ENCODE measurements at places on chromosomes 2 and 18.

DNA sequence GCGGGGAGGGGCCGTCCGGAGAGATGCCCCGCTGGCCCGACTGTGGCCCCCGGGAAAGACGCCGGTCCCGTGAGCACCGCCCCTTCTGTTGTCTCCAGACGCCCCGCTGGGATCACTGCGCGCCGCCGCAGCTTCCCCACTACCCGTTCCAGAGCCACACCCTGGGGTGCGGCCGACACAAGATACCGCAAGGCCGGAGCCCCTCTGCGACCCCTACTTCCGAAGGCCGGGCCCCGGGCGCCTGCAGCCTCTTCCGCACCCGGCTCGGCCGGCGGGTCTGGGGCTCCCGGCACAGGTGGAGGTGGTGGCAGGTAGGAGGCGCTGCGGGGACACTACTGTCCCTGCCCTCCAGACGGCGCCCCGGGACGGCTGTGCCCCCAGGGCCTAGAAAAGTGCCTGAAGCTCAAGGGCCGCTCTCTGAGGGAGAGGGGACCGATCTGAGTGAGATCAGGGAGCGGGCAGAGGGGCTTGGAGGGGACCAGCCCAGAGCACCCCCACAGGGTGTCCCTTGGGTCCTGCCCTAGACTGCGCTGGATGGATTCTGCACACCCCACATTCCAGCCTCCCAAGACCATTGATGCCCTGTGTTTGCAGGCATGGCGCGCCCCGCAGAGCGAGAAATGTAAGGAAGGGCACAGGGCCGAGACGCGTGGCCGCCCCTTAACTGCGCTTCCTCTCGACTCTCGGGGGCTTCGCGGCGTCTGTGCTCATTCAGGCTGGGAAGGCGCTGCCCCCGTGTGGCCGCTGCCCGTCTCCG is 80.0 kb downstream of the GFPT1 start:
- DNase-seq, result peak; percentile 72

DNA sequence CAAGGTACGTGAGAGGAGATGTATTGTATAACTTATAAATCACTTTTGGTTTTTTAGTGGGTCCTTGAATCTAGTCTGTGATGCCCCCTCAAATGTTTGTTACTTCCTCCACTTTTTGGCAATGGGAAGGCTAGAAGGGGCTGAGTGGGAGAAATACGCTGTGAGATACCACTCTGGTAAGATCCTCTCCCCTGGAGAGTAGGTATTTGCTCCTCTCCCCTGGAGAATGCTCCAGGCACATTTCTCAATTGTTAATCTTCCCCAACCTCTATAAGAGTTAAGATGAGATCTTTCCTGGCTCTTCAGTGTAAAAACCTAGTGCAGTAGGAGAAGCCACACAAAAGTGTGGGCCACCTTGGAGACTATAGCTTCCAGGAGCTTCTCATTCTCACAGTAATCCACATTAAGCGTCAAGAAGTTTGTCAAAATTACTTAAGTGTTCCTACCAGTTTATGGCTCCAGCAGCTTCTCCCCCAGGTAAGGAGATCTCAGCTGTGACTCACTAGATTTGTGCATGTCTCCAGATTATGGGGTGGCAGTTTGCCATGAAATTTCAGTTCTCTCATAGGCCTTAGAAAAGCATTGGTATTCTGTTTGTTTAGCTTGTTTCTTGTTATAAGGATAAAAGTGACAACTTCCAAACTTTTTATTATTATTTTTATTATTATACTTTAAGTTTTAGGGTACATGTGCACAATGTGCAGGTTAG is 182.6 kb downstream of the FSIP2 start:
- no peak for DNase-seq

DNA sequence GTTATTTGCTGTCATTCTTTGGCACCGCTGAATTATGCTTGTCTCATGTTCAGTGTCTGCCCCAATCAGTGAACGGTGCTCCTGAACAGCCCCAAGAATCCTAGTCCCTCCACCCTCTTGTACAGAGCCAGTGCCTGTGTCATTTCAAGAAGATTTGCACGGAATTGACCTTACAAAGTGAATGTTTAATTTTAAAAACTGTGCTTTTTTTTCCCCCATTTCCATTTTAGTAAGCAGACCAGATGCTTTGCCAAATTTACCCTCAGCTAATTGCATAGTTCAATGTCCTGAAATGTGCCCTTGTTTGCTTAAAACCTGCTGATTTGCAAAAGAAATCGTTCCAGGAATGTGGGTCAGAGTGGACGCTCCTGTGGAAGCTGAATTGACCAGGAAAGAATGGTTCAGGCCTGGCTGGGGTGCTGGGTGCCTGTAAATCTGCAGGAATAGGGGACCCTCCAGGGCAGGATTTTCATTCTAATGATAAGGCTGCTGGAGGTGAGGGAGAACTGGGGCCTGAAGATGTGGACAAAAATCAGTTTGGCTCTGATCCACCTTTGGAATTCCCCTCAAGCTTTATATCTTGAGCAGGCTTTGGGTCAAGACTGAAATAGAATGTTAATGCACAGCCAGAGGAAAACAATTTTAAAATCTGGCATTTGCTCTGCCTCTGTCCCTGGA is 20.1 kb downstream of the TMEM17 start:
- DNase-seq, result no peak

- DNase-seq, result no peak
Observed at GRCh38 chr18:67670024-67670543, 153.6 kb upstream of the DSEL start.

DNA sequence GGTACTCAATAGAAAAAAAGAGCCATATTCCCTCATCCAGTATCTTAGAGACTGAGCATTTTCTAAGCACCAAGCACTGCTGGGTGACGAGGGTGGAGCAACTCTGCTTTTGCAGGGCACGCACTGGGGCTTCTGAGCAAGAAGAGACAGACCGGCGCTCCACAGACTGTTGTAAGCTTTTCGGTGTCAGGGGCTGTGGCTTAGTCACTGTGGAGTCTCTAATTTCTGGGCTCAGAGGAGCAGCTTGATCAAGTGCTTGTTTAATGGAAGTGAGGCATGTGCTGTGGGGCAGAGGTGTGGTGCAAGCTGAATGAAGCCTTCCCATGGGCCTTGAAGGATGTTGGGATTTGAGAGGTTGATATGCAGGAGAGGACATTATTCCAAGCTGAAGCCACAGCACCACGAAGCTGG is 227.1 kb downstream of the MYCN start:
- no peak for DNase-seq

- DNase-seq, result no peak
Observed at GRCh38 chr18:41624460-41624859, 330.6 kb upstream of the PIK3C3 start.

DNA sequence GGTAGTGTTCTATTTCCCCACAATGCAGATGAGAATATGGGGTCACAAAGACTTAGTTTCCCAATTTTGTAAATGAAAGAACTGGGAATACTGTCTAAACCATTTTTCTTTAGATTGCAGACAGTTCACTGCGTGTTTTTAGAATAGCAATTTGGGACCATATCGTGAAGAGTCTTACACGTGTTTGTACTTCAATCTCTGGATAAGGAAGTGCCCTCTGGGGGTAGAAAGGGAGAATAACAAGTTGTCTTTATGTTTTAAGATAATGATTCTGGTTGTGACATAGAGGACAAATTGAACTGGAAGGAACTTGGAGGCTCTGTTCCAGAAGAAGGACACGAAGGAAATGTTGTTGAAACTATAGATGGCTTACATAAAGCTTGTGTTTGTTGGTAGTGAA is 457.7 kb downstream of the CBLN2 start:
- peak; percentile 37 for DNase-seq

DNA sequence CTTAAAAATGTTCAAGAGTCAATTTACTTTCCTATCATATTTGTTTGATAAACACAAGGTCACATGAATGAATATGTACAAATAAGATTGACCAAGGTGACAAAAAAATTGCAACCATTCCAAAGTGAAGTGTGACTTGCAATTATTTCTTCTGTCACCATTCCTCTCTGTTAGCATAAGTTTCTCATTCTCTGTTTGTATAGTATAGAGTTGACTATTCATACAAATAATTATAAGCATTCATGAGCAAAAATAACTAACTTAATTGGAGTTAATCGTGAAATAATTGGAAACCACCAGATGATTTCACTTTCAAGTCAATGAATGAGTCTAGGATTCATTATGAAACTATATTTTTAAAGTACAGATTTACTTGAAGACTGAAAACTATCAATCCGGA is 42.1 kb downstream of the PGAP1 start:
- DNase-seq, result no peak

DNA sequence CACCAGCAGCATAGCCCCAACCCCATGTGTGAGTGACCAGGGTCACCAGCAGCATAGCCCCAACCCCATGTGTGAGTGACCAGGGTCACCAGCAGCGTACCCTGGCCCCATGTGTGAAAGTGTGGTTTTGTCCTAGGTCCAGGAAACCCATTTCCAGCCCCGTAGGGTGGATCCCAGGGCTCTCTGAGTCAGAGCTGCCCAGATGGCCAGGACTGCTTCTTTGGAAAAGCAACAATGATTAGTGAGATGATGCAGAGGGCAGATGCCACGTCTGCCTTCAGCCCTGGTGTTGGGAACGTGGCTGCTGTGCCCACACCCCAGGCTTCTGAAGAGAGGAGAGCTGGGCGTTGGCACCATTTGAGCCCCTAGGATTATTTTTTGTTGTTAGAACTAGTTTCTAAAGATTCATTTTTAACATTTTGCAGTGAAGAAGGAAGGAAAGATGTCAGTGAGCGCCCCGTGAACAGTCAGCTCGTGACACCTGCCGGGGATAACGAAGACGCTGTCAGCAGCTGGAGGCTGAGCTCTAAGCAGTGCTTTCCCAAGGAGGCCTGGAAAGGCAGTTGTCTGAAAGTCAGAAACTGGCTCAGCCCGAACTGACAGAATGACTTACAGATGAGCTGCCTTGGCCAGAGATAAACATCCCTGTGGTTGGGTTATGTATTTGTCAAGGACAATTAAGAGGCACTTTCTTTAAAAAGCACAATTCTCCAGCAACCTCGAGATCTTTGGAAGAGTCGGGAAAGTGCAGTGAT is 32.1 kb upstream of the KCNG2 start:
- no peak for DNase-seq

- no peak for DNase-seq
Observed at GRCh38 chr18:74013955-74014354, 133.7 kb downstream of the FBXO15 start.

DNA sequence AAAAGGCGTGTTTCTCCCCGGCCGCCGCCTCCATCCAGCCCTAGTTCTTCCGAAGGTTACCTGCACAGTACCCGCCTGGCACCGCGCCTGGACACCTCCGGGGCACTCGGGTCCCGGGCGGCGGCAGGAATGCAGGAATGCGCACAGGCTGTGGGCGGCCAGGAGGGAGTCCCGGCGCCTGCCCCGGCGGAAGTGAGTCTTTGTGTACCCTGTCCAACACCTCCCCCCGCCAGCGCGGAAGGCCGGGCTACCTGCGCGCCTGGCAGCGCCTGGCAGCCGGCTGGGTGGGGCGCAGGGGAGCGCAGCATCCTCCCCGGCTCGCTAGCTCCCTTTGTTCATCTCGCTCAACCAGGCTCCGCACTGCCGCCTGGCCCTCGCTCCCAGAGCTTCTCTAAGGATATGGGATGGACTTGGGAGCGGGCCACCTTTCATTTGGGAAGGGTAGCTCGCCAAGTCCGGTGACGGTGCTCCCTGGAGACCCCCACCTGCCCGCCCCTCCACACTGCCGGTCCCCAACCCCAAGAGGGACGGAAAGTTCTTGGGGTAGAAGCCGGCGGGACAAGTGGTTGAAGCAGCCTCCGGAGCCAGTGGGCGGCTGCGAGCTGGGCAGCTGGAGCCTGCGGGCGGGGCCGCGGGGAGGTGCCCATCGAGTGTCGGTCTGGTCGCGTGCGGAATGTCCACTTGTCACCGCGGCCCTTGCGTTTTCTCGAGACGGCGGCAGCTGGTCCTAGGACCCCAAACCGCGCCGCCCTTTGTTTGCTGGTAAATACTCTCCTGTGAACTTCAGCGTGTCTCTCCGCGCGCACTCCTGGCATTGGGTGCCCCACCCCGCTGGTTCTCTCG is 1.2 kb upstream of the ST6GAL2 start:
- DNase-seq, result no peak

- no peak for DNase-seq
Observed at GRCh38 chr2:167832868-167833287, 414.5 kb downstream of the STK39 start.

DNA sequence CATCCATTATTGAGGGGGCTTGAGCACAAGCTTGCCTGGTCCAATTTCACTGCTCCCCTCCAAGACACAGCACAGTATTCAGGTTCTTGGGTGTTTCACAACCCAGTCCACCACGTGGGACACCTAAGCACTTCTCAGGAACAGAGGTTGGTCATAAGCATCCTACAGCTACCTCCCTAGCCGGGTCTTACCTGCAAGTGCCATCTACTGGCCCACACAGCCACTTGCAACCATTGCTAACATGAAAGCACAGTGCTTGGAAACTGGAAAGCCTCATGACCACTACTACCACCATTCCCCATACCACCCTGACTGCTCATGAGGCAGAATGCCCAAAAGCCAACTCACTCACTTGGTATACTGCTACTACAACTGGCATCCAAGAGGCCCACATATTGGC is 105.7 kb upstream of the RPRM start:
- no peak for DNase-seq

DNA sequence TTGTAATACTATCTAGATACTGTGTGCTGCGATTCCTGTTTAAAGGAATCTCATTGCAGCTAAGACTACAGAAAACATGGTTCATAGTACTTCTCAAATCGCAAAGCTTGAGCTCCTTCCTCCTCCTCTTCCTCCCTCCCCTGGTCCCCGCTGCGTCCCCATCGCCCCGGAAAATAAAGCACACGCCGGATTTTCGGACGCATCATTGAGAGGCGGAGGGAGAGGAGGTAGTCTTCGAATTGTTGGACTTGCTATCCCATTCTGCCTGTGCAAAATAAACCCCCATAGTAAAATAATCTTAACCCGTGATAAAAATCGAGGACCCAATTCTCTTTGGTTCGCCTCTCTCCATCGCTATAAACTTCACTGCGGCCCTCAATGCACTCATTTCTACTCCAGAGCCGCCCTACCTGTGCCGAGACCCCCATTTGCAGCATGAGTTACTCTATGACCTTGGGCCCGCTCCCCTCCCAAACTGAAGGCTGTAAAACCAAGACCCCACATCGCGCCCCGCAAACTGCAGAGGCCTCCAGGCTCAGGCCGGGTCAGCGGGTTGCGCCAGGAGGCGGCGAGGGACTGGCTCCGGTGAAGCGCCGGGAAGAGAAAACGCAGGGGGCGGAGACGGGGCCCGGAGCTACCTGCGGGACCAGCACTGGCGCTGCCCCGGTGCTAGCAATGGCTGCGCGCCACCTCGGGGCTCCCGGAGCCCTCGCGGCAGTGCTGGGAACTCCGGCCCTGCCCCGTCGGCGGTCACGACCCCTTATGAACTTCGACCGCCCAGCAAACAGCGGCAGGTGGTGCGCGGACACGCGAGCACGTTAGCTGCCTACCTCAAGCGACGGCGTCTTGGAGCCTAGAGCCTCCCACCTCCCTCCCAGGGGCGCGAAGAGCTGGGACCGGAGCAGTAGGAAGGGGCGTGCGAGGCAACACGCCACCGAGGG is 649 bp downstream of the ESCO1 start:
- DNase-seq, result peak; percentile 54

- no peak for DNase-seq
Observed at GRCh38 chr2:20501974-20502373, 55.1 kb downstream of the RHOB start.
